Putamen (tissue), 1 donor: ENCODE measurements at places on chromosomes 13 and 19.

- no peak for DNase-seq
Measured at GRCh38 chr13:89627996-89628395, 1719.5 kb upstream of the MIR17HG start.

- DNase-seq, result no peak
Measured at GRCh38 chr13:23866420-23867026, 22.7 kb downstream of the MIPEP start.

GRCh38 chr13:104900191-104900817 is 1635.2 kb downstream of the EFNB2 start:
- no peak for DNase-seq

DNA sequence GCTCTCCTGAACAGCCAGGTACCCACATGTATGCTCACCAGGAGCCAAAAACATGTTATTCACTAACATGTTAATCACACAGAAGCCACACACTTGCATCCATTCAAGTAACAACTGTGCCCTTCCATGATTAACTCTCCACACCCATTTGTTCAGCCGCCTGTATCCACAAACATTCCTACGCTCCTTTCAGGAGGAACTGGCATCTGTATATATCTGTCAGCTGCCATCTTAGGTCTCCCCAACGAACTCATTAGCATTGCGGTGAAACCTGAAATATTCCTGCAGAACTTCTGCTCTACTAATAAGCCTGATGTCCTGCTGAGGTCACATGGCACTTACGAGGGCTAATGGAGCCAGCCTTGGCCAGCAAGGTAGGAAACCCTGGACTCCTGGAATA is 33.0 kb downstream of the OLFM2 start:
- DNase-seq, result no peak

GRCh38 chr19:55487924-55488687 is at the start of gene SSC5D:
TSS of gene SSC5D (plus strand) at chr19:55488436. CDS start at chr19:55488590, 154 bp downstream.
- DNase-seq, result no peak

DNA sequence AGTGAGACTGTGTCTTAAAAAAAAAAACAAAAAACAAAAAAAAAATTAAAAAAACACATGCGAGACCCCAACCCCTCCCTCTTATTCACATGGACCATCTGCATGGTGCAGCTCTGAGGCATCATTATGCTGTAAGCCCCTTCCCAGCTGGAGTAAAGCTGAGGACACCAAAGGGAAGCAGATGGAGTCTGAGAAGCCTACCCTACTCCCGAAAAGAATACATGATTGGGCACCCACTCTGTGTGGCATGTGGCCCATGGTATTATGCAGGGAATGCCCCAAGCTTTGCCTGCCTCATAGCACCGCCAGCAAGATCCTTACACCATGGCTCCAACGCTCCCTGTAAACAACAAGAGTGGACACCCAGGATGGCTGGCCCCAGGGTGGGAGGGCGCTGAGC is 4.7 kb downstream of the PTH2 start:
- DNase-seq, result no peak

DNA sequence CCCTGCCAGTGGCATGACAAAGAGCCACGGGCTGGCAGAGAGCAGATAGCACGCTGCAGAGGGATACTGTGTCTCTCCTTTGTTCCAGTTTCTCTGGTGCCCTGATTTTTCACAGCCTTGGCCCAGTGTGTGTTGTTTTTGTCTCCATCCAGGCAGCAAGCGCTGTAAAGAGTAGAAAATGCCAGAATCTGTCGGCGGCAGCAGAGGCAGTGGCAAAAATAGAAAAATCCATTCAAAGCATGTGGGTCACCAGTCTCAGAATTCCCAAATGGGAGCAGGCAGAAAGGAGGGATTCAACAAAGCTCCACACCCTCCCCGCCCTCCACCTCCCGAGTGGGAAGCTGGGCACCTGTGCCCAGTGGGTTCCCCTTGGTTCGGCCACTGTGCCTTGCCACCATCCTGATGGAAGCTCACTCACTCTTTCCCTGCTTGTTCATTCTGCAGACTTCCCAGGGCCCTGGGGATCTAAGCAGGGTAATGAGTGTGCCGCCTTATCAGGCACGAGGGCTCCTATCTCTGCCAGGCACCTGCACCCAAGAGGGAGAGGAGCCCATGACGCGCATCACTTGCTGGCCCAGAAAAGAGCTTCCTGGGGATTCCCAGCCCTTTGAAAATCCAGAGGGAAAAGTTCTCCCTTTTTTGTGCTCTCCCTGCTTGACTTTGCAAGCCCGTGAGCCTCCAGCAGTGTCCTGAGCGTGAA is 416.9 kb downstream of the IRS2 start:
- peak; percentile 41 for DNase-seq

DNA sequence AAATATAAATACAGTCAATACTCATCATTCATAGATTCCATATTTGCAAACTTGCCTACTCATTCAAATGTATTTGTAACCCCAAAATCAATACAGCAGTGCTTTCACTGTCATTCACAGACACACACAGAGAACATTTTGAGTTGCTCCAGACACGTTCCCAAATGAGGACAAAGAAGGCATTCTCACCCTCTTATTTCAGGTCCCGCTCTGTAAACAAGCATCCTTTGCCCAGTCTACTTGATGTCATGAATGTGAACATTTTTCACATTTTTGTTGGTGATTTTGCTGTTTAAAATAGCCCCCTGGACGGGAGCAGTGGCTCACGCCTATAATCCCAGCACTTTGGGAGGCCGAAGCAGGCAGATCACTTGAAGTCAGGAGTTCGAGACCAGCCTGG is 15.5 kb downstream of the C19orf47 start:
- peak; percentile 53 for DNase-seq

DNA sequence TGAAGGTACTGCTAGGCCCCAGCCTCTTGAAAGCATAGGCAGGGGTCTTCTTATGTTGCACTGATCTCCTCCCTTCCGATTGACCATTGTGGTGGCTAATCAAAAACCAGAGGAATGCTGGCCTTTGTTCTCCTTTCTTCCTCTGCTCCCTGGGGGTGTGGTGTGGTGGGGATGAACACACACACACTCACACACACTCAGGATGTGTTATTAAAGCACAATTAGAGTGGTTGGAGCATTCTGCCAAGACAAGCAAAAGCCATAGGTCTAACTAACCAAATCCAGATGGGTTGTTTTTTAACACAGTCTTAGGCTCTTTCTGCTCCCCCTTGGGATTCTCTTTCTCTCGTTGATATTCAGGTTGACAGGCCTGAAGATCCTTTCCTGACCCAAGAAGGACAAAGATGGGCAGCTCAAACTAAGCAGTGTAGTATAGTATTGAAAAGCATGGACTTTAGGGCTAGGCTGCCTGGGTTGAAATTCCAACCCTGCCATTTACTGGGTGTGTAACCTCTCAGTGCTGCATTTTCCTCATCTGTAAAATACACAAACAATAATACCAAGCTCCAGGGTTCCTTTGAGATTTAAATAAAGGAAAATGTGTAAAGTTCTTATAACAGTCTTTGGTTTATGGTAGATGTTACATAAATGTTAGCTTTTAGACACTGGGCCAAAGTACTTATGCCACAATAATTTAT is 25.5 kb upstream of the DGKH start:
- no peak for DNase-seq

DNA sequence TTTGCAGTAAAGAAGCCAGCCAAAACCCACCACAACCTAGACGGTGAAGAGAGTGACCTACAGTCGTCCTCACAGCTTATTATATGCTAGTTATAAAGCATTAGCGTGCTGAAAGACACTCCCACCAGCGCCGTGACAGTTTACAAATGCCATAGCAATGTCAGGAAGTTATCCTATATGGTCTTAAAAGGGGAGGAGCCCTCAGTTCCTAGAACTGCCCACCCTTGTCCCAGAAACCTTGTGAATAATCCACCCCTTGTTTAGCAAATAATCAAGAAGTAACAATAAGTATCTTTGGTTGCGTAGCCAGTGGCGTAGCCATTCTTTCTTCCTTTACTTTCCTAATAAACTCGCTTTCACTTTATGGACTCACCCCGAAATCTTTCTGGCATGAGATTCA is 227.9 kb upstream of the ARGLU1 start:
- DNase-seq, result no peak

DNA sequence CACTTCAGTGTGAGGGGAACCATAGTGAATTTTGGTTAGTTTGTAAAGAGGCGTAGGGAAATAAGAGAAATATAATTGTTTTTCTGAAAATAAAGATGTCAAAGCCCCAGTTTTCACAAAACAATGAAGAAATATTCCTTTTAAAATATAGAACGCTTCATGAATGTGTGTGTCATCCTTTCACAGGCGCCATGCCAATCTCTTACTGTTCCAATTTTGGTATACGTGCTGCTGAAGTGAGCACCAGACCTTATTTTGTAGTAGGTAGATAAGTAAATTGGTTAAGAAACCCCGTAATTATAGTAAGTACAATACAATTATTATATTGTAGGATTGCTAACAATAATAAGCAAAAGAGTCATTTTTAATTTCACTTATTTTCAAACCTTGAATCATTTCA is 43.3 kb downstream of the NAA16 start:
- DNase-seq, result no peak

DNA sequence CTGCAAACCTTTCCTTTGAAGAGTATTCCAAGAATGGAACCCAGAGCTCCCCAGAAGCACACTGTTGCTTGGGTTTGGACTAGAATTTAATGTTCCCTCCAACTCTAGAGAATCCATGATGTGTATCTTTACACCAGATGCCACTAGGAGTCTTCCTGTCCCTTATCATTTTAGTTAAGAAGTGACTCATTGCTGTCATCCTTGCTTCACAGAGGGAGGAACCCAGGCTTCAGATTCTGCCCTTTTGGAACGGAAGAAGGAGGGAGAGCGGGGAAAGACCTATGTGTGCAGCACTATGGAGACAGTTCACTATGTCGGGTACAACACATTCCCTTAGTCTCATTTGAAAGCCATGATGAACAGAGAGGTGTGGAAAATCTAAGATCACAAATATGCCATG is 2.1 kb upstream of the ATP12A start:
- DNase-seq, result no peak

DNA sequence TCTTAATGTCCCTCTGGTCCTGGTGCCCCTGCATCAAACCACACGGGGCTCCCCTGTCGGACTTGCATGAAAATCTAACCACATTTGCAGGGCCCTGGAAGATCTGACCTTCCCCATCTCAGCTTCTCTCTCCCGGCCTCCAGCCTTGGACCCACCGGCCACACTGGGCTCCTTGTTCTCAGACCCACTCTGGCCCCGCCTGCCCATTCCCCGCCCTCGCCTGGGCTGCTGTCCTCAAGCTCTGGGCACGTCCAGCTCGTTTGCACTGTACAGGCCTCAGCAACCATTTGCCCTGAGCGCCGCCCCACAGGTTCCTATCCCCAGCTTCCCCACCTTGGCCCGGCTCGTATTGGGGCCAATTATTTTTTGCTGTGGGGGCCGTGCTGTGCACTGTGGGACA is 10.5 kb downstream of the MYO9B start:
- DNase-seq, result peak; percentile 88

GRCh38 chr19:1826557-1827521 is 14.8 kb upstream of the ATP8B3 start:
- DNase-seq, result no peak

DNA sequence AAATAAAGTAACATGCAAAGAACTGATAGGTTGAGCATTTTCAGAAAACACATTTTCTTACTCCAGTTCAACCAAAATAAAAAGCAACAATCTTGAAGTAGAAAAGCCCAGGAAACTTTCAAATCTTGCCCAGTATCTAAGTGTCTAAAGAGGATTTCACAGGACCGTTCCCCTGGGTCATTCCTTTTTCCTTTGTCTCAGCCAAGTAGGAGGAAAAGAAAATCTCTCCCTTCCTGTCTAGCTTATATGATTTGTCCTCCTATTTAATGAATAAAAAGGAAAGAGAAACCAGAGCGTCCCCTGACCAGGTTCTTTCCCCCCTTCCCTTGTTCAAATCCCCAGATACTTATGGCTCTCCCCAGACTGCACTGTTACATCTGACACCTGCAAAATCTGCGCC is 248.0 kb downstream of the KCTD12 start:
- DNase-seq, result no peak

GRCh38 chr19:18778076-18778389 is 13.1 kb downstream of the COMP start:
- DNase-seq, result no peak

GRCh38 chr19:364496-365287 is 20.1 kb upstream of the MIER2 start:
- no peak for DNase-seq

GRCh38 chr19:28829359-28829758 is 383.6 kb downstream of the UQCRFS1 start:
- no peak for DNase-seq

- DNase-seq, result no peak
Measured at GRCh38 chr13:51818781-51819511, 15.0 kb upstream of the DHRS12 start.

DNA sequence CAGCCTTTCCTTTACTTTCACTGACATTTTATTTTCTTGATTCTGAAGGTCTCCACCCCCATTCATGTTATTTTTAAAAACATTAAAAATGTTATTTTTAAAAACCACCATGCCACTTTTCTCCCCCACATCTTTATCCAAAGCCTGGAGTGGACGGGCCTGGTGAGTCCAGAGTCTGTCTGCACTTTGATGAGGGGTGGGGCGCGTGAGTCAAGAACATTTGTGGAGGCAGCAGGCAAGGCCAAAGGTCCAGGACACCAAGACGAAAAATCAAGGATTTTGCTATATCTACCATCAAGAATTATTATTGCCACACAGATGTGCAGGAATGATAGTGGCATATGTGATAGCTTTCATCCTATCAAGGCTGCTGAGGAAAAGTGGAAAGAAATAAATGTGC is 224.9 kb downstream of the FGF9 start:
- DNase-seq, result no peak

DNA sequence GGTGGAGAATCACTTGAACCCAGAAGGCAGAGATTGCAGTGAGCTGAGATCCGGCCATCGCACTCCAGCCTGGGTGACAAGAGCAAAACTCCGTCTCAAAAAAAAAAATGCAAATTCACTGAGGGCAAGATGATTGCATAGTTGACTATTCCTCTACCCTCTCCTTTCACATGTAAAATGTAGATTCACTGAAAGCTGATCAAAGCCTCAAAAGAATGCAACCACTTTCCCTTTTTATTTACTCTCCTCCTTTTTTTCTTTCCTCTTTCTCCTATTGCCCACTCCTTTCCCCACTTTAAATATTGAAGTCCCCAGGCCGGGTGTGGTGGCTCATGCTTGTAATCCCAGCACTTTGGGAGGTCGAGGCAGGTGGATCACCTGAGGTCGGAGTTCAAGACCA is 6.3 kb downstream of the TEX101 start:
- DNase-seq, result no peak

DNA sequence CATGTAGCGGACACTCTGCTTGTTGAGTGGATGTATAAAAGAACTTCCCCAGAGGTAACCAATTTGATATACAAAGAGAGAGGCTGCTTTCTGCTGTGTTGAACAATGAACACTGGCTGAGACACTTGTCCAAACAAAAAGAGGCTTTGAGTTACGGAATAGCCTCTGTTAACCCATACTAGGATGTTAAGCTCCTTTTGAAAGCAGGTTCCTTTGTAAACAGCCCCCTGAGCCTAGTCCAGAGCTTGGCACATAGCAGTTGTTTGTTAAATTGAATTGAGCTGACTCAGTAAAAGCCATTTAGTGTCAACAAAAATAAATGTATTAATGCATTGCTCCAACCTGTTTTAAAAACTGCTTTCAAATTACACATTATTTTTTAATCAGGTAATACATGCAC is 200.1 kb downstream of the MZT1 start:
- no peak for DNase-seq

- no peak for DNase-seq
Measured at GRCh38 chr19:50250450-50251136, 47.2 kb downstream of the MYH14 start.
